ENCODE measurements at places on chromosomes 11 and 22.

DNA sequence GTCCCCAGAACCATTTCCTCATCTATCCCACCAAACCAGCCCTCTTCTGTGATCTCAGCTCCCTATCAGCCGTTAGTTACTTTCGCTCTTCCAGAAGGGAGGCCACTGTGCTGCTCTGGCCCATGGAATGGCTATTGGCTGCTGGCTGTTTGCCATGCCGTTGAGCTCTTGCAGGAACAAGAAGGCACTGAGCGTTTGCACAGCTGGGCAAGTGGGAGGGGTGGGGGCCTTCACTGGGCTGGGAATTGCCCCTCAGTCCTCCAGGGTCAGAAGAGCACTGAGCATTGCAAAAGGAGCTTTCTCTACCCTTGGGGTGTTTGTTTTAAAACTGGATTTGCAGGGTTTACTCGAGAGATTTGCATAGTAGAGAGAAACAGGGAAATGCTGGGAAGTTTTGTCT is 129.0 kb upstream of the PARVA start:
- peak; percentile 82 for DNase-seq

DNA sequence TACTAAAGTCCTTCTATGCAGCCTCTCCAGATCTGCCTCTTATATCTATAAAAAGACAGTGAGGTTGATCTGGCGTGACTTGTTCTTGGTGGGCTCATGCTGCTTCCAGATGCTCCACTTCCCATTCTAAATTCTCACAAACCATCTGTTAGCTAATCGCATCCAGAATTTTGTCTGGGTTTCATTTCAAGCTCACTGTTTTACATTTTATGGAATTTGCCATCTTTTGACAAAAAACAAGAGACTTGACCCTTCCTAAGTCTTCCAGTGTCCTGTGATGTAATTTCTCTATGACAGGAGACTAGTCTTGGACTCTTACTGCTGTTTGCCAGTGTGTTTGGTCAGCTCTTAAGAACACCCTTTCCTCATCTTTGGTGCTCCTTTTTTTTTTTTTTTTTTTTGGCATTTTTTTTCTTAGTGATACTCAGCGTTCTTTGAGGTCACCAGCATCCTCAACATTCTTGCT is 23.0 kb downstream of the CRKL start:
- DNase-seq, result no peak

GRCh38 chr11:62383822-62384221 is 35.0 kb upstream of the SCGB1A1 start:
- no peak for DNase-seq

GRCh38 chr11:67057205-67057672 is 592 bp downstream of the RHOD start:
- peak; percentile 52 for DNase-seq

DNA sequence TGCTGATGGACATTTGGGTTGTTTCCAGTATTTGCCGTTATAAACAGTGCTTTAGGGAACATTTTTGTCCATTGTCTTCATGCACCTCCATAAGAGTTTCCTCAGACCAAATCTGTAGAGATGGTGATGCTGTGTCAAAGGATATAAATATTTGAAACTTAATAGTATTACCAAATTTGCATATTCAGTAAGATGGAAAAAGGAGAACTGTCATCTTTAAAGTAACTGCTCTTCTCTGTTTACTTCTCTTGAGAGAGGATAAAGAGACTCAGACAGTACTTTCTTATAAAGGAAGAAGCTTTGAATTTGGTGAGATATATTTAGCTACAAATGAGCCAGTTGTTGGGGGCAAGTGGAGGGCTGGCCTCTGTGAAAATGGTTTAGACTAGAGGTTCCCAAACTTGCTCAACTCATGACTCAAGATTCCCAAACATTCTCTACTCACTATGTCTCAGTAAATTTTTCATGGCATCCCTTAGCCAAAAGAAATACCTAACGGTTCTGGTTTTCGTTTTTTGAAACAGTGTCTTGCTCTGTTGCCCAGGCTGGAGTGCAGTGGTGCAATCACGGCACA is 26.2 kb downstream of the SHISA8 start:
- DNase-seq, result no peak

- DNase-seq, result no peak
Observed at GRCh38 chr11:33891714-33892327, at the start of gene LMO2. Gene LMO2 (minus strand): TSS chr11:33892076. CDS start chr11:33869716, 22,360 bp downstream.

DNA sequence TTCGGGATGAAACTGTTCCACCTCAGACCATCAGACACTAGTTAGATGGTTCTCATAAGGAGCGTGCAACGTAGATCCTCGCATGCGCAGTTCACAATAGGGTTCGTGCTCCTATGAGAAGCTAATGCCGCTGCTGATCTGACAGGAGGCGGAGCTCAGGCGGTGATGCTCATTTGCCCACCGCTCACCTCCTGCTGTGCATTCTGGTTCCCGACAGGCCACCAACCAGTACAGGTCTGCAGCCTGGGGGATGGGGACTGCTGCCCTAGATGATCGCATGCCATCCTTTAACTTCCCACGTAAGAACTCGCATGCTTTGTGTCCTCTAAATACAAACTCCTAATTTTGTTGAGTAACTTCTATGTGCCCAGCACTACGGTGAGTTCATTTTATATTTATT is 62.6 kb downstream of the EFCAB6 start:
- DNase-seq, result no peak

DNA sequence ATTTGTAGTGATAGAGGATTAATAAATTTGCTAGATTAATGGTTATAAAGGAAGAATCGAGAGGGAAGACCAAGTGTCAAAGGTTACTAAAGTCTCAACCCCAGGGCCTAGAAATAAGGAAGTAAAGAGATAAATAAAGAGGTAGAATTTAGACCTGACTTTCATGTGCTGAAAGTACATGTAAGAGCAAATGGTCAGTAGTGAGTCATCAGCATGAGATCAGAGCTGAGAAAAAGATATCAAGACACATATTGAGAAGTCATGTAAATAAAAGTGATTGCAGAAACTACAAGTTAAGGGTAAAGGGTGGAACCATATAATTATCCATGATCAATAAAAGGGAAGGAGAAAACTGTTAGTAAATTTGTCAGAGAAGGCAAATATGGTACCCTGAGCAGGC is 1.4 kb upstream of the OR8B8 start:
- no peak for DNase-seq

DNA sequence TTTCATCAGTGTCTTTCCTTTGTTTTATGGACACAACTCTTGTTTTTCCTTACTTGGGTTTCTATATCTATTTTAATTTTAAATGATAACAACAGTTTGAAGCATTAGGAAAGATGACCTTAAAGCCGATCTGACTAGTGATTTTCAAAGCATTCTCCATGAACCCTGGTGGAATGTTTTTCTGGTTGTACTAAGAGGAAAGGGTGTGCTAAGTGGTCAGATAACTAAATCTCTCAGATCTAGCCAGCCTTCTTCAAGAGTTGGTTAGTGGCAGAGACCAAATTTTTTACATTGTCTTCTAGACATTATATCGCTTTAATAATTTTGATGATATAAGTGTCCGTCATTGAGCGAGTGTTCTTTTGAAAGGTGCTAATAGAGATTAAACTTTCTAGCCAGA is 134.4 kb downstream of the METTL15 start:
- DNase-seq, result no peak

GRCh38 chr11:119551420-119552105 is 128.6 kb upstream of the THY1 start:
- DNase-seq, result no peak

- peak; percentile 97 for DNase-seq
Observed at GRCh38 chr22:45997077-45997776, 20.3 kb upstream of the WNT7B start.

DNA sequence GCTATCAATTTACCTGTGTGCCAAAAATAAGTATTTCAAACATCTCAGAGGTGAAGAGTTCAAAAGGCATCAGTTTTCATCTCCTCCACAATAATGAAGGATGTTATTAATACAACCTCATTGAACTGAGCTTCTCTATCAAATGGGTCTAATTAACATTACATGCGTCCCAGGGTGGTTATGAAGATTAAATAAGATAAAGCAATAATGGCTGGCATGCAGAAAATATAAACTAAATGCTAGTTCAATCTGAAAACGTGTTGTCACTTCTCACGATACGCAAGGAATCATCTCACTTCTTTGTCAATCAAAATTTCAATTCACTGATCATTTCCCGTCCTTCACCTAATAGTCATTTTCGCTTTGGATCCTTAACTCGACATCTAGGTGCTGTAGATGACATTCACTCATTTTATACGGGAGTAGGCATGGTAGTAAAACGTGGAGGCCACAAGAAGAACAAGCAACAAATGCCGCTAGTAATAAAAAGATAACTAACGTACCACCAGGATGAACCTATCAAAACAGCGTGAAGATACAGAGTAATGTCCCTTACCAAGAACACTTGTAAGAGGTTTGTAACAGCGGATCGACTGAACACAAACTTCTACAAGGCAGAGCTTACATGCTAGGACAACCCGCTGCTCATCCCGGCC is 918 bp downstream of the CHORDC1 start:
- no peak for DNase-seq

DNA sequence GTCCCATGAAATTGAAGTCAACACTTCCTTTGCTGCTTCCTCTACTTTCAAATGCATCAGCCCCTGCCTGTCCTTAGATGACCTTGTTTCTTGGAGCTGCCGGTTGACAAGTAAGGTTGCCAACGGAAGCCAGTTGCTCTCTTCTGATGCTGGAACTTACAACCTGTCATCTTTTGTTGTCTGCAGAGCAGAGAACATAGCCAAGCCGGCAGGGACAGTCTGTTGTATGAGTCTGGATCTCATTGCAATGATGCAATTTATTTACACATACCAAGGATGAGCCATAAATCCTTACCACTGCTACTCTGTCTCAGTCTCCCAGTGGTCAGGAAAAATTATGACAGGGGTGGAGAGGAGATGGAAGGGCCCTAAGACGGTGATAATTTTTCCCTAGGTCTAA is 151.4 kb downstream of the BLID start:
- DNase-seq, result no peak

GRCh38 chr11:130571947-130572584 is 123.6 kb downstream of the ADAMTS15 start:
- no peak for DNase-seq

DNA sequence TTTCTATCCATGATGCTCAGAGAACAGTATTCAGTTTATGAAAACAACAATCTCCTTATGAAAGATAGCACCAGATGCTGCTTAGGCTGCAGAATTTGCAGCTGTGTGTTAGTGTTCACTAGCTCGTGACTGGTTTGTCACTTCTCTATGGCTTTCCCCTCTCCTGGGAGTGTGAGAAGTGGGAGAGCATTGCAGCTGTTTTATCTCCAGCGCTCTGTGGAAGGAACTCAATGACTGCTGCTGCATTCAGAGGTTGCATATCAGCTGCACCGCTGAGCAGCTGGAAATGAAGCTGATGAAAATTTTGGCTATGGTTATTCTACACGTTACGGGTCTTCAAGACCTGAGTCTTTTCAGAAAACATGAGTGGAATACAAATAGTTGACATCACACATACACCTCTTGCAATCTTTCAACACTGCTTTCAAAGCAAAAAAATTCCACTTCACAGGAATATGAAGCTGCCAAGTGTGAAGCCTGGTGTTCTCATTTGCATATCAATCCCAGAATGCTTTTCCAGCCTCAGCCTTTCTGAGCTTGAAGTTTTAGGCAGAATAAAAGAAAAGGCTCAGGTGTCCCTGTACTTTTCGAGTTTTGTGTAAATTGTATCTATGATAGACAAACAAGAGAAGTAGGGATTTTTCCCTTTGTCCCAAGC is 149.3 kb upstream of the DDI1 start:
- DNase-seq, result peak; percentile 54

DNA sequence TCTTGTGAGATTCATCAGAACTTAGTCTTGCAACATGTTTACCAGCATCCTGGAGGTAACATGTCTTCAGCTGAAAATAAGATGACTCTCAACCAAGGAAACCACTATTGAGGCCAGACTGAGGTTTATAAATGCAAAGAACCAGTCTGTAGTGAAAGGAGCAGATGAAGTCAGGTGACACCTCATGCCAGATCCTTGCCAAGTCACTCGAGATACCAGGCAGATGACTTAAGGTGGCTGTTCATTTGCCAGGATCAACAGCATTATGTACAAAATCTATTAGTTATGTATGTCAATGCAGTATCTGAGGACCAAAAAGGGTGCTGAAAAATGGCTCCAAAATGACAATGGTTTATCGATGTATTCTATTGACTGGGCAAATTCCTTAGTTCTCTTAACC is 100.0 kb upstream of the SOX6 start:
- no peak for DNase-seq

- no peak for DNase-seq
Observed at GRCh38 chr22:48205161-48205560, 1442.7 kb downstream of the TBC1D22A start.

GRCh38 chr11:57514538-57515331 is 767 bp downstream of the SLC43A1 start:
- DNase-seq, result peak; percentile 66

- DNase-seq, result no peak
Observed at GRCh38 chr22:50102946-50103345, 13.1 kb downstream of the MOV10L1 start.

DNA sequence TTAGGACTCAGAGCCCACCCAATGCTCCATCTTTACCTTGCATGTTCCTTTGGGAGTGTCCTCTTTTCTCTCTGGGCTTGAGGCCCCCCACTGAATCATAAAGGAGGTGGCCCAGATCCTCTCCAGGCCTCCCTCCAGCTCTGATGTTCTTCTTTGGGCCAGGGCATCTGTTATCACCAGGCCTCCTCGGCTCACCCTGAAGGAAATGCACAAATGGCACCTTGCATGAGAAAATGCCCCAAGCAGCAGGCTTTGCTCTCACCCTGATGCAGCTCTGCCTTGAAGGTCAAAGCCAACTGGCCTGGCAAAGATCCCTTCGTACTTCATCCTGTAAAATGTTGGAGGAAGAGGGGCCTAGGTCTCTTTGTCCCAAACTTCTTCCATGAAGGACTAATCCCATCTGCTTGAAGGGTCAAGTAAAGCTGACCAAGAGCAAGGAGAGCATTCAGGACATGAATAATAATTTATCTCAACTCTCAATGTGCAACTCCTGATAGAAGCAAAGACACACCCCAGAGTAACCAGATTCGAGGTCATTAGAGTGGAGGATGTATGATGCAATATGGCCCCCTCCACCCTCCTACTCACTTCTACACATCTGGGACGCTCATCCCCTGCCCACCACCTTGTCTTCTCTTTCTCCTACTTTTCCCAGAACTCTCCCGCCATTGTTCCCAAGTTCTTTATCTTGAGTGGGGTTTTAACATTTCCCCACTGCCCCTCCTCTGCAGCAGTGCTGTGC is 9.5 kb downstream of the APOL6 start:
- no peak for DNase-seq

- DNase-seq, result no peak
Observed at GRCh38 chr11:22302368-22302767, 35.8 kb upstream of the SLC17A6 start.

GRCh38 chr11:113159988-113160807 is 154.2 kb upstream of the TTC12 start:
- peak; percentile 36 for DNase-seq
